Inflammatory macrophage (primary cell): ENCODE measurements at places on chromosomes 5 and 9.

GRCh38 chr5:169302491-169303118 lies 1.7 kb upstream of the SLIT3 start:
- DNase-seq, result peak; percentile 73

- DNase-seq, result no peak
These were observed 103.4 kb upstream of the SPRY4 start for GRCh38 chr5:142428036-142428772.

- no peak for DNase-seq
These were observed 31.8 kb upstream of the GRAMD2B start for GRCh38 chr5:126391386-126391785.

DNA sequence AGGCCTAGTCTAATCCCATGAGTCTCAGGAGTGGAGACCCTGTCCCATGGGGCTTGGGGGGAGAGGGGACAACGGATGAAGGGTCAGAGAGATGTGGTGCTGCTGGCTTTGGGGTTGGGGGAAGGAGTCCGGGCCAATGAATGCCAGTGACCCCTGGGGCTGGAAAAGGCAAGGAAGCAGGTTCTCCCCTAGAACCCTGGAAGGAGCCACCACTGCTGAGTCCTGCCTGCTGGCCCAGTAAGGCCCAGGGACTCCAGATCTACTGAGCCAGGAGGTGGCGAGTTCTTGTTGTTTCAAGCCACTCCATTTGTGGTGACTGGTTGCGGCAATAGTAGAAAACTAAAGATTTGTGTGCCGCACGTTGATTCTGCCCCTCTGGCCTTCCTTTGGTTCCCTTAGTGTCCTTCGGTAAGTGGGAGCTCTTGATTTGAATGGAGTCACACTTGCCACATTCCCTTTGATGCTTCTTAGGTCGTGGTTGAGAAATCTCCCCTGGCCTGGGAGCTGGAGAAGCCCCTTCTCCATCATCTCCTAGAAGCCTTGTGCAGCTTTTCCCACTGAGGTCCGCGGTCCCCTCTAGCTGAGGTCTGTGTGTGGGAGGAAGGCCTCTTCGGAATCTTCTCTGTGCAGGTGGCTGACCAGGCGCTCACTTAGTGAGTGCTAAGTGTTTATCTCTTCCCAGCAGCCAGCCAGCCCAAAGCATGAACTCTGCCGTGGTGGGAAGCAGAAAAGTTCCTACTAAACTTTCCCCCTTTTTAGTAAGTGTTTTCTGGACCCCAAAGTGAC lies 9.0 kb downstream of the FCN1 start:
- DNase-seq, result no peak

- DNase-seq, result no peak
These were observed 41.3 kb upstream of the ZSWIM6 start for GRCh38 chr5:61290791-61291210.

- no peak for DNase-seq
These were observed 29.2 kb upstream of the C9orf57 start for GRCh38 chr9:72089451-72090130.

- DNase-seq, result peak; percentile 57
These were observed 135.5 kb downstream of the SEC61B start for GRCh38 chr9:99357575-99357974.

- DNase-seq, result no peak
These were observed 27.8 kb downstream of the ERBIN start for GRCh38 chr5:65954200-65954599.
